ENCODE measurements at places on chromosomes 1 and 21.

GRCh38 chr1:41380979-41381691 is 19.9 kb downstream of the FOXO6 start:
- no peak for DNase-seq

DNA sequence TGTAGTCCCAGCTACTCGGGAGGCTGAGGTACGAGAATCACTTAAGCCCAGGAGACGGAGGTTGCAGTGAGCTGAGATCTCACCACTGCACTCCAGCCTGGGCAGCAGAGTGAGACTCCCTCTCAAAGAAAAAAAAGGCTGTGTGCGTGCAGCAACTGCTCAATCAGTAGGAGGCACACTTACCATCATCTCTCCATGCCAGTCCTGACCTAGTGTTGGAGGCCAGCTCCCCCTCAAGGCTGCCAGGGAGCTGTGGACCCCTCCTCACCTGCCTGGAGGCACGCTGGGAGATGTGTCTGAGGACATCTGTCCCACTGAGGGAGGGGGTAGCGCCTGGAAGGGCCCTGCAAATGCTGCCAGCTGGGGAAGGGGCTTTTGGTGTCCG is 11.9 kb downstream of the RPS6KA1 start:
- no peak for DNase-seq

DNA sequence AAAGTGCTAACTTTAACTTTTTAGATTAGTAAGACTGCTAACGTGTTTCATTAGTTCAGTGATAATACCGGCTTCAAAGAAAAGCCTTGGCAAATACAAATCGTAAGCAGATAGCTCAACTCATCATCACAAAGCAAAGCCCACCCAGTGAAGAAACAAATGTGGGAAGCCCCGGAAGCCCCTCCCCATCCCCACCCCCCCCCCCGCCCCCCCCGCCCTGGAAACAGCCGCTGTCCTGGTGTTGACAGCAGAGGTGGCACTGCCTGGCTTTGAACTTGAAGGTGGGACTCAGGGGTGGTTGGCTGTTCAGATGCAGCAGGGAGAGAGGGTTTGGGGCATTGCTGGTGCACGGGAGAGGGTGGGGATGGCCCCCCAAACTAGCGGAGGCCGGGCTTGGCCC is 14.1 kb downstream of the PDXK start:
- no peak for DNase-seq

DNA sequence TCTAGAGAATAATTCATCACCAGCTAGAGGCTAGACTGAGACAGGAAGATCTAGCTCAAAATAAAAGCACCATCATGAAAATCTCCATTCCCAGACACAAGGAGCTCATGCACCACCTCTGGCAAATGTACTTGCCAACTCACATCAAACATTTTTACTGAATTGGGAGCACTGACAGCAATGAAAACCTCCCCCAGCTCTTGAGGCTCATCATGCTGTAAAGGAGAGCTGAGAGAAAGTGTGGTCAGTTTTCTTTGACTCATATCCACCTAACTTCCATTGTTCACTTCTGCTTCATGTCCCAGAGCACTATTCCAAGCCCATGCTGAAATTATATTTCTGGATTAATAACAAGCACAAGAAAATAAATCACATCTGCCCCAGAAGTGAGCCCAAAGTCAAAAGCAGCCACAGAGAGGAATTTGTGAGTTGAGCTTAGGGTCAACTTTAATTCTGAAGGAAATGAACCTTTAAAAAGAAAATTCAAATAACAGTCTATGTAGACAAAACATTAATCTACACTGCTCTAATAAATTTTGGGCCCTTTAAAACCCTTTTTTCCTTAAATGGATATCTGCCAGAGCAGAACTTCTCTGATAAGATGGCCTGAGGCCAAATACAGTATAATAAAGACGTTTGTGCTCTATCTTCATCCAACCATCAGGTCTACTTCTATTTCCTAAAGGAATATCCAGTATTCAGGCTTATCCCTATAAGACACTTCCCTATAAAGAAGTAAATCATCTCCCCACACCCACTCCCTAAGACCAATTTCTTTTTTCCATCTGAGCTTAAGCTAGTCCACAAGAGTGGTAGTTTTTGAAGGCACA is 85.9 kb upstream of the ADAM30 start:
- no peak for DNase-seq

DNA sequence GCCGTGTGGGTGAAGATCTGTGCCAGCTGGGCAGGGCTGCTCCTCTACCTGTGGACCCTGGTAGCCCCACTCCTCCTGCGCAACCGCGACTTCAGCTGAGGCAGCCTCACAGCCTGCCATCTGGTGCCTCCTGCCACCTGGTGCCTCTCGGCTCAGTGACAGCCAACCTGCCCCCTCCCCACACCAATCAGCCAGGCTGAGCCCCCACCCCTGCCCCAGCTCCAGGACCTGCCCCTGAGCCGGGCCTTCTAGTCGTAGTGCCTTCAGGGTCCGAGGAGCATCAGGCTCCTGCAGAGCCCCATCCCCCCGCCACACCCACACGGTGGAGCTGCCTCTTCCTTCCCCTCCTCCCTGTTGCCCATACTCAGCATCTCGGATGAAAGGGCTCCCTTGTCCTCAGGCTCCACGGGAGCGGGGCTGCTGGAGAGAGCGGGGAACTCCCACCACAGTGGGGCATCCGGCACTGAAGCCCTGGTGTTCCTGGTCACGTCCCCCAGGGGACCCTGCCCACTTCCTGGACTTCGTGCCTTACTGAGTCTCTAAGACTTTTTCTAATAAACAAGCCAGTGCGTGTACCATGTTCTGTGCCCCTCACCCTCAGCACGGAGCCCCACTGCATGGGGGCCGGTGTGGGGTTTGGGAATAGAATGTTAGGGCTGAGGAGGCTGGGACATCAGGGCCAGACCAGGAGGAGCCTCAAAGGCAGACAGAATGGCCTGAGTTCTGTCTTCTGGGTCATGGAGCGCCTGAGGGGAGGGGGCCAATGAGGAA is 21.3 kb downstream of the SERINC2 start:
- DNase-seq: no peak

- DNase-seq: no peak
Measured at GRCh38 chr1:40076895-40077312, 20.1 kb downstream of the PPT1 start.

DNA sequence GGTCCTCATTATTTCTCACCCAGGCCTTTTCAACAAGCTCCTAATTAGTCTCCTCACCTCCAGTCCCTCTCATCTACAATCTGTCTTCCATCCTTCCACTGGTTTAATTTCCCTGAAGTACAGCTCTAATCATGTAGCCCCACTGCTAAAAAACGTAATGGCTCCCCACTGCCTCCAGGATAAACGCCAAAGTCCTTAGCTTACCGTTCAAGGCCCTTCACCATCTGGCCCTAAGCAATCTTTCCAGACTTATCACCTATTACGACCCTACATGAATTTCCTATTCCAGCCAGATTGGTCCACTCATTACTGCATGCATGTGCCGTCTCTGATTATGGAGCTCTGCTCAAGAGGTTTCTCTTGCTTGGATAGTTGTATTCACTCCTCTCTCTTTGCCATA is 83.1 kb upstream of the DAB1 start:
- DNase-seq: no peak

DNA sequence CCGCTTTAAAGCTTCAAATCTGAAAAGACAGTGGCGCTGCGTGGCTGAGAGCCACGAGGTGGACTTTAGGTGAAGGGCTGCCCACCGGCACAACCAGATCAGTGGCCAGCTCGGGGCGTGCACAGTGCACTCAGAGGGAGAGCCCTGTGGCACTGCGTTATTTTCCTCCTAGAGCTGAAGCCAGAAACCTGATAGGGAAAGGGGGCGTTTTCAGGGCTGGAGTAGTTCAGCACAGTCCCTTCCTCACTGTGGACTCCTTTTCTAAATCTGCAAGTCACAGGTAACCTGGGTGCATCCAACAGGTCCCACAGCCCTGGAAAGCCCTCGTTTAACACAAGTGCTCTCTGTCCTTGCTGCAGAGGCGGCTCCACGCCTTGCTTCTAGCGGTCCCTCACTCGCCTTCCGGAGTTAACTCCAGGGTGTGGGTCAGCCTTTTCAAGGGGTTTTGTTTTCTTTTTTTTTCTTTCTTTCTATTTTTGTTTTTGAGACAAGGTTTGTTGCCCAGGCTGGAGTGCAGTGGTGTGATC is 81.2 kb downstream of the GALNT2 start:
- no peak for DNase-seq

- peak; percentile 68 for DNase-seq
Measured at GRCh38 chr1:183543619-183544204, 46.5 kb downstream of the NCF2 start.

- no peak for DNase-seq
Measured at GRCh38 chr1:54297596-54298283, 97.8 kb downstream of the MRPL37 start.

GRCh38 chr21:17964199-17964598 is 145.0 kb upstream of the C21orf91 start:
- DNase-seq: no peak

DNA sequence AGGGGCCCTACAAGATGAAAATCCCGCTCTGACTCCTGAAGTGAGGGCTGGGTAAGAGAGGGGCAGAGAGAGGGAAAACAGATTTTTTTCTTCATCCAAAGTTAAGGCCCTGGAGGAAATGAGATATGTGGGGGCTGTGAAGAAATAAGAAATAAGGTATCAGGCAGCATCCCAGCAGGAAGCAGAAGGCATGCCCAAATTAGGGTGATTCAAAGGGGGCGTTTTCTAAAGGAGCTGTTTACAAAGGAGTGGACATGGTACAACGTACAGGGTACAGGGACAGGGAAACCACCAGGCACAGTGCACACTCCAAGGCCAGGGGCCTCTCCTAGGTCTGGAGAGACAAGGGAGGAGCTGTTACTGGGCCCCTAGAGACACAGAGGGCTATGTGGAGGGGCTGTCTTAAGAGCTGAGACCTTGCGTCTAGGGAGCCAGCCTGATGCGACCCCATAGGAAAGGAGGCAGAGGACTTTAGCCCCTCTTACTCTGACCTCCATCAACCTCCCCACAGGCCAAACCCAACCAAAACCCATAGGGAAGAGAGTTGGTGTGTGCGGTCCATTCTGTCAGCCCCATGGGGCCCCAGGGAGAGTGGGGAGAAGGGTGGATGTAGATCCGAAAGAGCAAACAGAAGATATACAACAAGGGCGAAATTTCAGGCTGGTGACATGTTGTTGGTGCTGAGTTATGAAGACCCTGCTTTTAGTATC is 38.6 kb downstream of the STYXL2 start:
- DNase-seq: no peak

DNA sequence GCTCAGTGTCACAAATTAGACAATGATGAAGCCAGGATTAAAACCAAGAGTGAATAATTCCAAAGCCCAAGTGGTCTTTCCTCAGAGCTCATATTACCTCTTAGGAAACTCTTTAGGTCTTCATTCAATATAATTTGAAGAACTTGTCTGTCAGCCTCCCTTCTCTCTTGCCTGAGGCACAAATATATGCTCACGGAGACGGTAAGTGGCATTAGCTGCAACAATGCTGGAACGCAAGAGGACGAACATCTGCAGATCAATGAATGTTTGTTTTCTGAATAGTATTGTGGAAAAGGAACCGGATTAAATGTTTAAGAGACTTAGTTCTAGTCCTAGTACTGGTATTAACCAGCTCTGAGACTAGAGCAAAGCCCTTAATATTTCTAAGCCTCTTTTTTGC is 39.7 kb upstream of the LYST start:
- DNase-seq: no peak

GRCh38 chr1:245606157-245606725 is 451.5 kb downstream of the KIF26B start:
- no peak for DNase-seq

- no peak for DNase-seq
Measured at GRCh38 chr1:115266729-115267421, 71.2 kb downstream of the NGF start.

- DNase-seq: no peak
Measured at GRCh38 chr1:234938924-234939323, 189.7 kb downstream of the TOMM20 start.

- no peak for DNase-seq
Measured at GRCh38 chr1:41681331-41682098, 197.0 kb upstream of the EDN2 start.

- peak; percentile 16 for DNase-seq
Measured at GRCh38 chr1:26786437-26787380, 1.0 kb upstream of the PIGV start.

- no peak for DNase-seq
Measured at GRCh38 chr1:6150006-6150938, 29.8 kb downstream of the CHD5 start.

- peak; percentile 77 for DNase-seq
Measured at GRCh38 chr1:153536012-153536670, 350 bp upstream of the S100A6 start.

GRCh38 chr1:12172042-12172851 is 5.5 kb downstream of the TNFRSF1B start:
- DNase-seq: no peak

- DNase-seq: no peak
Measured at GRCh38 chr1:231093156-231093922, 53.3 kb upstream of the FAM89A start.

GRCh38 chr1:64948905-64949833 is 17.2 kb downstream of the JAK1 start:
- DNase-seq: no peak

DNA sequence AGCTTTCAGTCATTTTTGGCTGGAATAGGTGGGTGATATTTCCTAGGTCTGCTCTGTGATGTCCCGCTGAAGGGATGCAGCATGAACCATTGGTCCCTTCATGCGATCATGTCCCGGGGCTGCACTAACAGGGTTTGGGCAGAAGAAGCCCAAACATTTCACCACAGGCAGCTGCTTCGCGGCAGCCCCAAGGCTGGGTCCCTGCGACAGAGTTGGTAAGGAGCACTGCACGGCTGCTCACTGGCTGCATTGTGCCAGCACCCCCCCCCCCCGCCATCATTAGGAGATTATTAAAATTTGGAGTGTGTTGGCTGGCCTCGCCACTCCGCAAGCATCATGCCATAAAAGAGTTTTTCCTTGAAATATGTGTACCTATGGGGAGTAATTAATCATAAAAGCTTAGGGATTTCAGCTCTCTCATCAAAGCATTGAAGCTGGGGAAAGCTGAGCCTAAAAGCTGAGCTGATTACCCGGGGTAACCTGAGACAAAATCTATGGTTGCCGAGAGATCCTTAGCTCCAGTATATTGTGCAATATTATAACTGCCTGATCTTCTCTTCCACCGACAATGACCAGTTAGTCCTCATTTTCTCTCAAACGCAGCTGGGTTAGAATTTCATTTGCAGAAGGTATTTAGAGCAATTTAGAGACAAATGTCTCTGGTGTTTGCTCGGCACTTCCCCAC is 62.5 kb downstream of the PEX14 start:
- no peak for DNase-seq

- DNase-seq: no peak
Measured at GRCh38 chr1:184755226-184756065, 788 bp upstream of the EDEM3 start.

DNA sequence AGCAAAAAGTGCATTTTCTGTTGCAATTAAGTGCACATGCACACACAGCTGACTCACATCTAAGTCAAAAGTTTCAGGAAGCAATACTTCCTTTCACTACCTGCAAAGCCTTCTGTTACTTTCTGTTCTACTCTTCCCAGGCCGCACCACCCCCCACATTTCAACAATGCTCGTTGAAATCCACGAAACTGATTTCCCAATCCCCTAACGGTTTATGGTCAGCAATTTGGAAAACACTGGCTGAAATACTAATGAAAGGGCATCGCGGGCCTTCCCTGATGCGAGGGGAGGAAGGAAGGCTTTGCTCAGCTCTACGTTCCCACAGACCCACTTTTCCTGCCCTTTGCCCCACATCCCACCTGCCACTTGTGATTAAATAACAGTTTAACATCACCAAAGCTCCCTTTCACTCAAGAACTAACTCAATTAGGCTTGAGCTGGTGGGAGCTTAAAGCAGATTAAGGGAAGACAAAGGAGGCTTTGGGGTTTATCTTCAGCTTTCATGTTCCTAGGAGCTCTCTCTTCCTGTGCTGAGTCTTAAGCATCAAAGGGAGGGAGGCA is 243.2 kb upstream of the RAB4A start:
- peak; percentile 34 for DNase-seq

Data from CD4-positive, alpha-beta T cell (primary cell).